ENCODE measurements at places on chromosomes 16 and 17.

GRCh38 chr17:6651919-6652452 is 424 bp downstream of the C17orf100 start:
- DNase-seq: no peak

DNA sequence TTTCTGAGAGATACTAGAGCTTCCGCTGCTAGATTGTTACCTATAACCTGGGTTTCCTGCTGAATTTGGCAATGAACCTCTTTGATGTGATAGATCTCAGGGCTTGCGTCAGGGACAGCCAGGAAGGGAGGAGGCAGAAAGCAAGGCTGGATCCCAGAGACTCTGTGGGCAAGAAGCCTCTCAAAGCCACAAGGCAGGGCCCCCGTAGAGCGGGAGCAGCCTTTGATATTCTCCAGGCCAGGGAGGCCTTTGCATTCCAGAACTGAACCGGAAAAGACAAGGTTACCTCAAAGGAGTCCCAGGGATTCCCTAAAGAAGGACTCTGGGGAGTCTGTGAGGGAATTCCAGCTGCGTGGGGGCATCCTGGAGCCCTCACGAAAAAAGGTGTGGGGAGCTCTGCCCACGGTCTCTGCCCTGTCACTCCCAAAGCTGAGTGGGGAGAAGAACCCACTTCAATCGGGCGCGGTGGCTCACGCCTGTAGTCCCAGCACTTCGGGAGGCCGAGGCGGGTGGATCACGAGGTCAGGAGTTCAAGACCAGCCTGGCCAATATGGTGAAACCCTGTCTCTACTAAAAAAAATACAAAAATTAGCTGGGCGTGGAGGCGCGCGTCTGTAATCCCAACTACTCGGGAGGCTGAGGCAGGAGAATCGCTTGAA is 14.3 kb upstream of the SCIMP start:
- no peak for DNase-seq

GRCh38 chr16:90072442-90073105 is 4.6 kb downstream of the PRDM7 start:
- no peak for DNase-seq

- DNase-seq: no peak
These were observed 46.9 kb downstream of the IRX6 start for GRCh38 chr16:55370762-55371482.

DNA sequence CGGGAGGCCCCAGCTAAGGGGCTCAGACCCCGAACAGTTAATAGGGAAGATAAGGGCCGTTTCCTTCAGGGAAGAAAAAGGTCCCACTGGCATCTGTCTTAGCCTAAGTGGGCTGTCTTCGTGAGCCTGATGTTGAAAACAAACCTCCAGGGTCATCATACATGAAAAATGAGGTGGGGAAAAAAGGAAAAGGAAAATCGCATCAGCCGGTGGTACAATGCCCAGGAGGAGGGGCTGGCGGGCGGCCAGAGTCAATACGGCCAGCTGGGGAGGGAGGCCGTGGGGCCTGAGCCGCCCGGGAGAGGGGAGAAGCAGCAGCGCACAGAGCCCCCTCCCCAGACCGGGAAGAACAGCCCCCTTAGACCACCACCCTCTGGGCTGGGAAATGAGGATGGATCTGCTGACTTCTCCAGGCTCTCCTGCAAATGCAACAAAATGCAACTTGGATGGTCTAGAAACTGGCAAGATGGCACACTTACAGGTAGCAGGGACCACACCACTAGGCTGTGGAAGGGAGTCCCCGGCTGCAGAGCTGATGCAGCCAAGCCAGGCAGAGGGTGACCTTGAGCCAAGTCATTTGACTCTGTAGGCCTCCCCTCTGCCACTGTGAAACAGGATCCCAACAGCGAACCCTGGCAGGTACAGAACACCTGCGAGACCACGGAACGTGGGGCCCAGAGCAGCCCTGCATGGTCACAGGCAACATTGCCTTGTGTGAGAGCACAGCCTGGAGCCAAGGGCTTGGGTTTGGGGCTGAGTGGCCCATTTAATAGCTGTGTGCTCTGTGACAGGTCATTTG is 448.5 kb downstream of the SOX9 start:
- DNase-seq: no peak

All from NCI-H2081 treated with DMSO at 0.1 percent for 48 hours (cell line).